NCI-H82 (cell line): ENCODE measurements at places on chromosomes 13 and 19.

- DNase-seq = peak; percentile 13
These were observed 99.0 kb downstream of the ZNF429 start for GRCh38 chr19:21604351-21604926.

DNA sequence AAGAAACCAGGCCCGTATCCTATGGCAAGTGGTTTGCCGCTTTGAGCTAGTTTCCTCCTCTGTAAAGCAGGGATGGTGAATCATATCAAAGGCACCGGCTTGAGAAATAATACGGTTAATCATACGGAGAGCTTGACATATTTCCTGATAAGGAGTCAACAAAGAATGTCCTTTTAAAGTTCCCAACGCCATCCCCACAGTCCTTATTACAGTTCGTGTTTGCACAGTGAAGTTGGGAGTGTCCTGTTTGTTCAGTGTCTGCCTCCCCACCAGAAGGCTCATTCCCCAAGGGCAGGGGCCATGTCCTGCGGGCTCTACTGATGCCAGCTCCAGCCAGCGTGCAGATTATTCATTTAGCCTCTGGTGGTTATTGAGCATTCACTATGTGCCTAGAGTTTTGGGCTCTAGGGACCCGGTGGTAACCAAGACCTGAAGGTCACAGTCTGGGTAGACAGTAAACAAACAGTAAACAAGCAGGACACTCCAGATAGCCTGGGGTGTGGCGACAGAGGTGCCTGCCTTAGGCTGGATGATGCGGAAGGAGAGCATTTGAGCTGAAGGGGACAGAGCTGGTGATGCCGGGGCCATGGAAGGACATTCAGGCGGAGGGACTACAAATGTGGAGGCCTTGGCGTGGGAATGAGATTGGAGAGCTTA is 6.3 kb downstream of the GRAMD1A start:
- DNase-seq = no peak

DNA sequence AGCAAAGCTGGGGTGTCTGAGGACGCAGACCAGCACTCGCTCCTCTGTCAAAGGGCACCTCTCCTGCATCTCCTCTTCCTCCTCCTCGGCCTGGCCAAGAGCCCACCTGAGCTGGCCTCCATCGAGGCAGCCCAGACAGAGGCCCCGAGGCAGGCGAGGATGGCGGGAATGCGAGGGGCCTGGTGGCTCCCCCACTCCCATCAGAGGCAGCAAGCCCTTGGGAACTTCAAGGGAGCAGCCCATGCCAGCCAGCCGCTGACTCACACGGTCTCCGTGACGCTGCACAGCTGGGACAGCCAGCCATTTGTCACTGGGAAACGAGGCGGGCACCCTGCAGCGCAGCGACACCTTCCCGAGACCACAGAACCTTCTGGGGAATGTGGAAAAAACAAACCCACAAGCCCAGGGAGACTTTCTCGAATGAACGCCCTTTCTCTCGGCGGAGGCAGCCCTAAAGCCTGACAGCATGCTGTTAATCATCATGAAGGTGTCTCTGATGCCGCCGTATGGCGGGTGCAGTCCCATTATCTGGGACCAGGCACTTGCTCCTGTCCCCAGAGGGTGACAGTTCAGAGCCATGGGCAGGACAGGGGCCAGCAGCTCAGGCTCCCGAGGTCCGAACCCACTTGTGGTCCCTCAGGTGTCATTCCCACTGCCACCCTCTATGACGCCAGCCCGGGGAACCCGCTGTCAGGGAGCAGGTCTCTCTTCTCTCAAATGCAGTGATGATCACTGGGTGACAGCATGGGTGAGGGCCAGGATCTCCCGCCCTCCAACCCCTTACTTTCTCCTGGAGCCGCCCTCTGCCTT is 53.0 kb downstream of the PEPD start:
- no peak for DNase-seq

DNA sequence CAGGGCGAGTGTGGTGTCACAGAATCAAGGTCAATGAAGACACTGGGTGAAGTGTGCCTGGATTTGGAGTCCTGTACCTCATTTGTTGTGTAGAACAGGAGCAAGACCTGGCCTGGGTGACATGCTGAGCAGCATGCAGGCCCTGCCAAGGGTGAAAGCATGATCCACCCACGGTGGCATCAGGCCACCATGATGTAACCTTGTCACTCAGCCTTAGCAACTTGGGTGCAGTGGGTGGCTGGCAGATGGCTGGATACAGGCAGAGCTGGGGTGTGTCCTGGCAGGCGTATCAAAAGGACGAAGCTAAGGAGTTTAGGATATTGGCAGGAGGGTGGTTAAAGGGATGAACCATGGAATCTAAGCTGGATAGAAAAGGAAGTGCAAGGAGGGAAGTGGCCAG is 10.3 kb downstream of the THSD1 start:
- peak; percentile 85 for DNase-seq

DNA sequence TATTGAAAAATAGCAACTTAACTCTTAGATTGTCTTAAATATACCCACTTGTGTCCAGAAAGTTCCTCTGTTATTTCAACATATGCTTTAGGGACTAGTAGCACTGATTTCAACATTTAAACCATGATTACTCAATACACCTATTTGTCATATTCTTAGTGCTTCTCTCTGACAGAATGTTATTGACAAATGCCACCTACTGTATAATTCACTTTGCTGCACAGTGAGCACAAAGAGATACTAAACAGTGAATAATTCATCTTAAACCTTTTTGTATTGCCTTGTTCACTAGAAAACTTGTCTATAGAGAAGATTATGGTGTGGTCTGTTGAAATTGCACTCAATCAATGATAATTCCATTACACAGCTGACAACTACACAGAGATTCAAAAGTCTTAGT is 692.6 kb downstream of the PCDH17 start:
- DNase-seq = peak; percentile 18

DNA sequence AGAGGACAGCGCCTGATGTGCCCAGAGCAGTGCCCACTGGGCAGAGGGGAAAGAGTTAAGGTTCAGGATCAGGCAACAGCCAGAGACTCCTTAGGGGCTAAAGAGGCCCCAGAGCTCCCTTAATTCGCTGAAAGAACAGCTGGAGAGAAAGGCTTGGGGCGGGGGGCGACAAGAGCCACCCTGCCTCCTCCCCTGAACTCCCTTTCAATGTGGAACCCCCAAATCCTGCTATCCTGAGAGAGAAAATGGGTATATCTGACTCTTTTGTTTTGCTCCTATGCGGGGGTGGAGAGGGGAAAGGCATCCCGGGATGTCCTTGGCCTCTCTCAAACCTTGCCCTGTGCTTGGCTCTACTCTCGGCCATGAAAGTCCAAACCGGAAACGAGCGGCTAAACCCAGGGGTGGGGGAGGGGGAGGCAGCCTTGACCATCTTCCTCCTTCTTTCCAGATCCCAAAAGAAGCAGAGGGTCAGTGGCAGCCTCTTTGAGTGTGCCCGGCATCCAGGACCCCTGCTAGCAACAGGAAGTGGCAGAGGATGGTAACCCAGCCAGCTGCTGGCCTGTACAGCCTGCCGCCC is 4.7 kb downstream of the PRKACA start:
- DNase-seq = peak; percentile 60

- peak; percentile 53 for DNase-seq
These were observed 28.8 kb upstream of the TUBGCP3 start for GRCh38 chr13:112616586-112617362.

DNA sequence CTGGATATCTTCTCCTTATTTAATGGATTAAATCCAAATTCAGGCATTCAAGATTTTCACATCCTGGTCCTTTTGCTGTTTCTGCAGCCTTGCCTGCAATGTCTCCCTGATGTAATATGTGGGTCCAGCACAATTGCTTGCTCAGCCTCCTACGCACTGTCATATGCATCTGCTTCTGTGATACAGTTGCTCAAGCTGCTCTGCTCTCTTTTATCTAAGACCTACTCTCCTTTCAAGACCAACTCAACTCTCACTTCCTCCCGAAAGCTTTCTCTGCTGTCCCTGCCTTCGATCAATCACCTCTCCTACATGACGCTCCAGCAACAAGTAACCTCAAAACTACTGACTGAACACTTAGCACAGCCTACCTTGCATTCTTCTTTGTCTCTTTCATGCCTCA is 138.2 kb downstream of the DCLK1 start:
- no peak for DNase-seq

- peak; percentile 14 for DNase-seq
These were observed 15.0 kb upstream of the EPSTI1 start for GRCh38 chr13:43006893-43007631.

- DNase-seq = no peak
These were observed 467.9 kb downstream of the SLITRK1 start for GRCh38 chr13:83414393-83414792.

DNA sequence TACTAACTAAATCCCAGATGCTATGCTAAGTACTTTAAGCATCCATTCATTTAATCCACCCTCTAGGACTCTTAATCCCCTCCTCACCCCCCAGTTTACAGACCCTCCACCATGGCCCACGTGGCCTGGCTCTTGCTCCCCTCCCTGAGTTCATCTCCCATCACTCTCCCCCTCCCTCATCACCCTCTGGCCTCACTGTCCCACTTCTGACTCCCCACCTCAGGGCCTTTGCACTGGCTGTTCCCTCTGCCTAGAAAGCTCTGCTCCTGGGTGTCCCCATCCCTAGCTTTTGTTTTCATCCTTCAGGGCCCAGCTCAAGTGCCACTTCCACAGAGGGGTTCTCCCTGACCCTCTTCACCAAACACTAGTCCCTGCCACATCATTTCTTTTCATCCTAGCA is 4.2 kb downstream of the B9D2 start:
- peak; percentile 81 for DNase-seq

DNA sequence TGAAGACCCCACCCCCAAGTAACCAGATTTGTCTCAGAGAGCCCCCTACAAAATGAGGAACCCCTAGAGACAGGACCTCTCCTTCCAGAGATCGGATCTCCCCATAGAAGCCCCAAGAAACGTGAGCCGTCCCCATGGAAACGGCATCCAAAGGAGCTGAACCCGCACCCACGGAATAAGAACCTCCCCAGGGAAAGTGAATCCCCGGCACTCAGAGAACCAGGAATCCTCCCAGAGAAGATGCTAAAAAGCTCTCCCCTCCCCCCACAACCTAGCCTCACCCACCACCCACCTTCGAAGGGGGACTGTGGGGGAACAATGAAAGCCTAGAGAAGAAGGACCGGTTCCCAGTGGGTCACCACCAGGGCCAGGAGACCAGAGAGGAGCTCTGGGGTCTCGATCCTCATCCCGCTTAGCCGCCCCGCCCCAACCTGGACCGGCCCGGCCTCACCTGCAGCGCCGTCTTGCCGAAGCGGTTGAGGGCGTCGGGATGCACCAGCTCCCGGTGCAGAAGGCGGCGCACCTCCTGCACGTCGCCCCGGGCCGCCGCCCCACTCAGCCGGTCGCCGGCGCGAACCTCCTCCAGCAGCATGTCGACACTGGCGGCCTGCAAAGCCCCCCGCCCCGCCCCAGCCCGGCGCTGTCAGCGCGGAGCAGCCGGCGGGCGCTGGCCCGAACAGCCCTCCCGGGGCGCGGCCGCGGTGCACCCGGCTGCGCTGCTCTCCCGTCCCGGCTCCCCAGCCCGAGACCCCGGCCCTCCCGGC is 535 bp downstream of the CDKN2D start:
- peak; percentile 59 for DNase-seq

GRCh38 chr13:113153810-113154748 is 4.4 kb upstream of the PROZ start:
- peak; percentile 88 for DNase-seq

GRCh38 chr19:50008532-50008931 is 16.6 kb downstream of the VRK3 start:
- DNase-seq = peak; percentile 40

GRCh38 chr13:24168392-24168750 is 7.9 kb downstream of the SPATA13 start:
- DNase-seq = no peak

- DNase-seq = no peak
These were observed 78.5 kb downstream of the FGF9 start for GRCh38 chr13:21749410-21749809.

DNA sequence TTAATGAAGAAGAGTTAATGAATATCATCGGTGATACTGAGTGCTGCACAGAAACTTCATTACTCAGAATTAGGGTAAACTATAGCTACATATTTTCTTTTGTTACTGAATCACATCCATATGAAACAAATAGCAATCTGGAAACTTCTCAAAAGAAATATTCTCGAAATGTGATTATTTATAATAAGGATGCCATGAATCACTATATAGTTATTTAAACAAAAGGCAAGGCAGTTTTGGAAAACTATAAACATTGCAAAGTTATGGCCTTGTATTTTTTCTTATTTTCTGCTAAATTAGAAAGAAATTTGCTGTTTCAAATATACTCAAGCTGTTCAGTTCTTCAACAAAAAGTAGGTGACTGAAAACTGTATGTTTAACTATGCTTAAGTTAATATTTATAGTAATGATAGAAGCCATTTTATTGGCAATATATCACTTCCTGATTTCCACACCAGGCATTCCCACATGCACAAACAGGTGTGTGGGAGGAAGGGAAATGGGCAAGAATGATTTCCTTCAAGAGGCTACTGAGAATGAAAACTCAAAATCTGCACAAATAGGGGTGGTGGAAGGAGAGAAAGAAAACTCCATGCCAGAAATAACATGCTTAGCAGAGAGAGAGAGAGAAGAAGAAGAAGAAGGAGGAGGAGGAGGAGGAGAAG is 74.5 kb upstream of the FRY start:
- no peak for DNase-seq

DNA sequence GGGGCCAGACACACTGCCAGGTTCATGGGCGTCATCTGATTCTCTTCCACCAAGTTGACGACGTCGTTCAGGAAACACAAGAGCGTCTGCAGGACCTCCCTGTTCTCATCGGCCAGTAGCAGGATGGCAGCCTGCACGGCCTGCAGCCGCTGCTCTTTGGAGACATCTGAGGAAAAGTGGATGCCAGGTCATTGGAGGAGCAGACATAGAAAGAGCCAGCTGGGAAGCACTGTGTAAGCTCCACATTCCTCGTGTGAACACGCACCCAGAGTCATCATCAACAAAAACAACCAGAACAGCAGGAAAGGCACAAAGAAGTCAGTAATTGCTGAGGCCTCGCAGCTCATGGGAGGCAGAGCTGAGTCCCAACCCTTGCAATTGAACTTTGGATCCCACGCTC is 96.5 kb downstream of the KL start:
- no peak for DNase-seq

GRCh38 chr19:47176071-47176626 is 45.5 kb downstream of the SAE1 start:
- no peak for DNase-seq

DNA sequence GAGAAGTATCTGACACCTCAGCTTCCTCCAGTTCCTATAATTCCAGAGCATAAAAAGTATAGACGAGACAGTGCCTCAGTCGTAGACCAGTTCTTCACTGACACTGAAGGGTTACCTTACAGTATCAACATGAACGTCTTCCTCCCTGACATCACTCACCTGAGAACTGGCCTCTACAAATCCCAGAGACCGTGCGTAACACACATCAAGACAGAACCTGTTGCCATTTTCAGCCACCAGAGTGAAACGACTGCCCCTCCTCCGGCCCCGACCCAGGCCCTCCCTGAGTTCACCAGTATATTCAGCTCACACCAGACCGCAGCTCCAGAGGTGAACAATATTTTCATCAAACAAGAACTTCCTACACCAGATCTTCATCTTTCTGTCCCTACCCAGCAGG is 3.1 kb downstream of the KLF5 start:
- DNase-seq = no peak

DNA sequence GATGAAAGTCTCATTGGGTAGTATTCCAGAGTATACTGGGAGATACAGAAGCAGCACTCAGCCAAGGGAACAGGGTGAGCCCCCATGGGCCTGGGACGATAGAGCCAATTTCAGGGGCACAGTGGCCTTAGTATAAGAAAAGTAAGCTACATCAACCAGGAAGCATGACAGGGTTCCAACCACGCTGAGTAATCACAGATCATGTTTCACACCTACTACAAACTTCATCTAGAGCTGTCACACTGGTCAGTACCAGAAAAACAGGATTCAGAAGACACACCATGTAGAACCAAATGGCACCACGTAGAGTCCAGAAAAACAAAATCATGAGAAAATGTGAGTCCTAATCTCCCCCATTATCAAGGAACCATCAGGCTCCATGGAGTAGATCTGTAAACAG is 1292.4 kb upstream of the MIR17HG start:
- no peak for DNase-seq
